Stimulated activated CD4-positive, alpha-beta T cell treated with anti-CD3 and anti-CD28 coated beads, Interleukin-15, amount 100 ng/mL, for 1 hour (primary cell): ENCODE measurements at places on chromosomes 4 and X.

DNA sequence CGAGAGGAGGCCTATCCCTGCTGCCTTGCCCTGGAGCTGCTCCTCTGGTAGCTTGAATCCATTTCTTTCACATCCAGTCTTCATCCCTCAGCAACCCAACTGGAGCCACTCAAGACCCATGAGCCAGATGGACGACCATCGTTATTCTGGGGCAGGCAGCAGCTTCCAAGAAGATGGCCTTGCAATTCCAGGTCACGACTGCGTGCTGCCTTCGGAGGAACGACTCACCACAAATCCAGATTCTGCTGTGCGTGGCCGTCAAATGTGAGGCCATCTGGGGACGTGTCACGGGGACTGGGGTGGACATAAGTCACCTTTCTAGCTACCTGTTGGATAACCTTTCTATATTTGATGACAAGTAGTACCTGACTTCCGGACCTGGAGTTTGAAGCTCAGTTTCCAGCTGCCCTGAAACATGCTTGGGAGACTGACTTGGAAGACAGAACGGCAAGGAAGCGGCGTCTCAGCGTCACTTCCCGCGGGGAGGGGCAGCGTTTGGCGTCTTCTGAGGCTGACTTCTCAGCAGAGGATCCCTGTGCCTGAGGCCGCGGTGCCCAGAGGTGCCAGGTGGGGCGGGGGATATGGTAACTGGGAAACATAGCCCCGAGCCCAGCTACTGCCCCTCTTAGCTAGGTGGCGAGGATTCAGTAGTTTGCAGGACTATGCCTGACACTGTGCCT lies 11.7 kb upstream of the TMEM271 start:
- no peak for DNase-seq

DNA sequence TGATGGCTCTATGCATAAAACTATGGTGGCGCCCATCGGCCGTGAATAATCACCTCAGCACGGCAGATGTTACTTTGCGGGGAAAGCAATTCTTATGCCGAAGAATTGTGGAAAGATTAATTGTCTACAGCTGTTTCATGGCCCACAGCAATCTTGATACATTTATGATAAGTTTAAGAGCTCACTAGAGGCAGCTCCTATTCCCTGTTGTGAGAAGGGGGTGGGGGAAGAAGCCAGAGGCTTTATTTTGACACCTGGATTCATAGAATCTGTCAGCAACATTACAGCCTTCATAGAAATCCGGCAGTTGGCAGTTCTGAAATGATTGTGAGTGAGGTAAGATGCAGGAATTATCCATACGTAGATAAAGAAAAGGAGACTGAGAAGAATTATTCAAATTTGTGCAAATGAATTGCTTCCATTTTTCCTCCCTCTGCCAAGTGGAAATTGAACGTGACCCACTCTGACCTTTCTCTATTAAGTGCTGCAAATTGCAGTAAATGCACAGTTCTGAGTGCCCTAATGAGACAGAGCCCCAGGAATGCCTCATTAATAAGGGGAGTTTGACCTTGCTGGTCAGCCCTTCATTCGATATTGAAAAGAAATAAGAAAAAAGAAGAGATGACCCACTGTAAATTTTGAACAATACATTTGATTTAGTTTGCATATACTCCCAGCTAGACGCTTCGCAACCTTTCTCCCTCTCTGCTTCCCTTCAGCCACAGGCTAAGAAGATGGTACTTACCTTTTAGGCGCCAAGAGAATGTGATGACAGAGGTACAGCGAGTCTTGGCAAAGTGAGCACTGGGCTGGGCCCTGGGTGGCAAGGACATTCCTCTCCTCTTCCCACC lies 188.8 kb downstream of the GPAT3 start:
- DNase-seq = no peak

DNA sequence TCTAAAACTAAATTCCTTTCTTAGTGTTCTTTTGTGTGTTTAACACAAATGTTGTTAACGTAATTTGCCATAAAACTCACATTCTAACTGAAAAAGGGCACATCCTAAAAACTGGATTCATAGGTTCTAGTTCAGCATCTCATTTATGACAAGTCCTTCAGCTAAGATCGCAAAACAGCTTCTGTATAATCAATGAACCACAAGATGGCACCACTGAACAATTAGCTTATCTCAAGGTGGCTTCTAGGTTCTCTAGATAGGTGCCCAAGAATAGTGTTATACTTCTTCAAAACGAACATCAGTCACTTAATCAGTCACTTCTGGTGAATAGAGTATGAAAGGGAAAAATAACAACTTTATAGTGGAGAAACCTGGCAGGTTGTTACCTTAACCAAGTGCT lies 54.3 kb downstream of the NRK start:
- DNase-seq = no peak

- no peak for DNase-seq
These were observed 27.4 kb upstream of the PLAC1 start for GRCh38 chrX:134685668-134686067.

DNA sequence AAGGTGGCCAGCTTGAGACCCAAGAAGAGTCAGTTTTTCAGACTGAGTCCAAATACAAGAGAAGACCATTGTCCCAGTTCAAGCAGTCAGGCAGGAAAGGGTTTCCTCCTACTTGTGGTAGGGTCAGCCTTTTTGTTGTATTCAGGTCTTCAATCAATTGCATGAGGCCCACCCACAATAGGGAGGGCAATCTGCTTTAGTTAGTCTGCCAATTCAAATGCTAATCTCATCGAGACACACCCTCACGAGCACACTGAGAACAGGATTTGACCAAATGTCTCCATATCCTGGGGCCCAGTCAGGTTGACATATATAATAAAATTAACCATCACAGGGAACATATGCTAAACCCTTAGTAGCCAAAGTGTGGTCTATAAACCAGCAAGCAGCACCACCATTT lies 75.3 kb upstream of the FRMPD3 start:
- DNase-seq = no peak

GRCh38 chrX:96721354-96721753 lies 36.7 kb downstream of the DIAPH2 start:
- DNase-seq = no peak

DNA sequence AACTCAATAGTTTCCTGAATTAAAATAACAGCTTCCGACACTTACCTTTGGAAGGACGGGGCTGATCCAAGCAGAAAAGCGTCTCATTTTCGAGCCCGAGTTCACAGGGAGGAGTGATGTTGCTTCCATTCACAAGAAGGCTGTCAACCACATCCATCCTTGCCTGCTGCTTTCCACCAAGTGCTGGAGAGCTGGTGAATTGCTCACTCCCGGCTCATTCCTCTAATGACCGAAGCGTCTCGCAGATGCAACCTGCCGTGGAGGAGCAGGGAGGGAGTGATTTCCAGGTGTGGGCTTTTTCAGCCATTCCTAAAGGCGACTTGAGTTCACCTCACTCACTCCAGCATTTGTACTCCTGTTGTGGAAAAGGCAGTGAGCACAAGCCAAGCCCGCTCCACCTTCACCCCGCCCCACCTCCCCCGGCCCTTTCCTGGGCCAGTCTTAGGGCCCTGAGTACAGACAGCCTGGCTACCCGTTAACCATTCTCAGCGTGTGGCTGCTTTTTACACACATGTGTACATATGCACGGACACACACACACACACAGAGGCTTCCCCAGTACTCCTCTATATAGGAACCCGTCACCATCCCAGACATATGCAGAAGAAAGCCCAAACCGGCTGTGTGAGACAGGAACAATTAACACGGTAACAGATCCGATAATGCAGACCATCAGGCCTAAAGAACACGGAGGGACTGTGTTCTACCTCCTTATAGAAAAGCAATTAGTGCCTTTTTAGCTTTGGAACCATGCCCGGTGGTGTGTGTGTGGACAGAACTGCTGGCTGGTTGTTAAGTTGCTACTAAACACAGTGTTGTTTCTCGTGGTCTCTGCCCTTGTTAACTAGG lies at the start of gene CCKAR:
Gene CCKAR (minus strand): TSS at position 374 of the 849 bp plus-strand sequence. CDS start 217 bp downstream, at position 157.
- no peak for DNase-seq

DNA sequence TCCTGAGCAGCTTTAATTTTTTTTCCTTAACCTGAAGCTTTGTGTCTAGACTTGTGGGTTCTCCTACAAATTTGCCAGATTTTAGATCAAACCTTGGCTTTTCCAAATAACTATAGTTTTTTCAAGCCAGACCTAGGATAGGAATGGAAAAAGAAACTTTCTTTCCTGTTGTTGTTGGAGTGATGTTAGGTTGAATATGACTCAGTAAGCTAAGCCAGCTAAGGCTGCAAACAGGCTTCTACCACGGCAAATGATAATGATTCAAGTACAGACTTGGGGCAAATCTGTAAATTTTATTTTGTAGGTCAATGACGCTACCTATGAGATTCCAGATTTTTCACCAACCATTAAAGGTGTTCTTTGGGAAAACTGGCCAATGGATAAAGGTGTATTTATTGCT lies 45.6 kb downstream of the WDR19 start:
- no peak for DNase-seq

DNA sequence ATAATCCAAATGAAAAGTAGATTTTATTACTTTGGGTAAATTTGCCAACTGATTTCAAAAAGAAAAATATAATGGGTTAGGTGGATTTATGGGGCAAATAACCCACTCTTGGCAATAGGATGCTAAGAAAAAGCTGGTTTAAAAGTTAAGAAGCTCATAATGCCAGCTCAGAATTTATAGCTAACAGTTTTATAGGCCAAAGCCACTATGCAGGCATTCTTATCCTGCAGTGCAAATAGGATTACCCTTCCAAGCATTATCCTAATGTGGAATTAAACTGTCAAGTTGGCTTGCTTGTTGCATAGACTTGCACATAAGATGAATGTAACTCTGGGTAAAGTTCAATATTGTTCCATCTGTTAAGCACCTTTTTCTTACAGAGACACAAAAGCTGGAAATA lies 703.0 kb downstream of the PCDH18 start:
- no peak for DNase-seq

- DNase-seq = no peak
These were observed 826 bp upstream of the SCML1 start for GRCh38 chrX:17736478-17736855.

DNA sequence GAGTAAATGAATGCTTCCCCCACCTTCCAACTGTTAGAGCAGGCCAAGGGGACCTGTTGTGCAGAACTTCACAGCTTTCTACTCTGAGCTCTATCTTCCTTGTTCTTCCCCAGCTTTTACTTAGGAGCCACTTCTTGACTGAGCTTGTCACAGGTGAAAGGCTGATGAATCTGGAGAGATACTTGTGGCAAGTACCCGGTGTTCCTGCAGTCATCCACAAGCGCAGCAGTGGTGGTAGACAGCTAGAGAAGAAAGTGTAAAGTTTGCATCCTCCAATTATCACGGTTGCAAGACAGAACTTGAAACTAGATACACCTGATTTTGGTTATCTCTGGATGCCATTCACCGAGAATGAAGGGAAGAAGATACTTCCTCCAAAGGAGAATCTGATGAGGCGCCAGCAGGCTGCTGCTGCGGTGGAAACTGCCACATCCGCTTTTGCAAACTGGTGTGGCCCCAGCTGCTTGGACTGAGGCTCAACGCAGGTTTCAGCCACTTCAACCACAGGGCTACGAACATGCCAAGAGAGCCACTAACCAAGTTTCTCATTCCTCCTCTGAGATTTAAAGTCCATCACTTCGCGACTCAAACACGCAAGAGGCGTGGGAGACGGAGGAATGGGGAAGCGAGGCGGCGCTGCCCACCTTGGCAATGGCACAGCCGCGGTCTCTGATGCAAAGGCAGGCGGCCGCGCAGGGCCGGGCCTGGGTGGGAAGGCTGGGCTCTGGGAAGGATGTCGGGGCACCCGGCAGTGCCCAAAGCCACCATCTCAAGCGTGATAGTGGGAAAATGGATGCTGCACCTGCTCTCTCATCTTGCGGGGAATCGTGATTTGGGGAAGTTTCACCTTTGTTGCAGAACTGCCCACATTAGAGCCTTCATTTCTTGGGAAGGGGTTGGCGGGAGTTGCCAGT lies 1.3 kb upstream of the FHIP1A start:
- no peak for DNase-seq

- DNase-seq = no peak
These were observed 123.9 kb upstream of the NAP1L5 start for GRCh38 chr4:88821522-88821921.

- DNase-seq = no peak
These were observed 160.7 kb downstream of the MID1IP1 start for GRCh38 chrX:38961936-38962335.

DNA sequence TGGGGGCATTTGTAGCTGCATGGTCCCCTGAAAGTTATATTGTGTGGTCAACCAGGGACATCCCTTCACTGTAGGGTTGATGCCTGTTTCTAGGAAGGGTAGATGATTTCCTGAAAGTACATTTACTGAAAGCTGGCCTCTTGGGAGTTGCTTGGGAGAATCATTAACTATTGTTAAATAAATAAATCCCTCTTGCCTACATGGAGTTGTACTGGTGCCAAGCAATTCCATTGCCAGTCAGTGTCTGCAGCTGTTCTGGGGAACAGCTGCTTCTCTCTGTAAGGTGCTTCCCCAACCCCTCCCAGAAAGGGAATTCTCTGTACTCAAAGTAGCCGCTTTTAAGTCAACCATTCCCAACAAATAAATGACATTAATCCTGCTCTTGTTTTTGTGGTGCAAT lies 51.1 kb downstream of the C4orf51 start:
- DNase-seq = no peak

DNA sequence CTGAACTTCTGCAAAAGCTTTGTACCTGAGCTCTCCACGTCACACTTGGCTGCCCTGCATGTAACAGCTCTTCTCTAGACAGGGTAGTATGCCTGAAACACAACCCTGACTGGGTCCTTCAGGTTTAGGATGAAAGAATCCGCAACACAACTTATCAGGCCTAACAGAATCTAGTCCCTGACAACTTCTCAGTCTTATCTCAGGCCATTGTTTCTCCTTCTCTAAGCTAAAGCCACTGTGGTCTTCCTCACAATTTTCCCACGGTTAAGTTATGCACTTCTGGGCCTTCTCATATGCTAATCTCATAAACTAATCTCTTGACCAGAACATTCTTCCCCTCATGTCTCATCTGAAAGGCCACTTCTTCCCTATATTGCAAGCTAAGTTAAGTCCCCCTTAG lies 10.8 kb upstream of the TMPRSS11B start:
- DNase-seq = no peak

DNA sequence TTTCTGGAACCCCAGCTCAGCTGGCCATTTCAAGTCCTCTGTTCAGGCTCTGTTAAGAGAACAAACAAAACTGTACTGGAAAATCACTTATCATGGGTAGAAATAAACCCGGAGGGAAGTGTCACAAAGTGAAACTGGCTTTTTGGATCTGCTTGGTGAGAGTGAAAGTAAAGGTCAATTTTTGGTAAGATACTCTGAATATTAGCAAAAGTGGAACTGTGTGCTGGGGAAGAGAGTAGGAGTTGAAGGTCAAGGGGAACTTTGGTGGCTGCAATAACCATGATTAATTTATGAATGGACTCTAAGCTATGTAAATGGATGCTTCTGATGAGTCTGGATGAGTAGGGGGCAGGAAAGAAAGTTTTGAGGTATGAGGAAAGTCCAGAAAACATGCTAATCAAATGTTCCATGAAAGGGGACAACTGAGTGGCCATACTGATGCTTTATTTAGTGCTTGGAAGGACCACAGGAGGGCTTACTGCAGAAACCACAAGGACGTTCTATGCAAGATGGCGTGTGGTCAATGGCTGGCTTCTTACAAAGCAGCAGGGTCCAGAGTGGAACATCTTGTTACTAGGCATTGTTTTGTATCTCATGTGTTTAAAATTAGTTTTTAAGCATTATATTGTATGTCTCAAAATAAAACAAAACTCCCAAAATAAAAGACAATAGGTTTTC lies 36.8 kb upstream of the TNIP3 start:
- DNase-seq = no peak
